ENCODE measurements at places on chromosomes 5 and 9.
A peak's percentile ranks its signal among the peaks of the same experiment; 100 is the strongest.

- peak; percentile 6 for DNase-seq
Observed at GRCh38 chr9:135342206-135343130, 137.1 kb upstream of the PPP1R26 start.

DNA sequence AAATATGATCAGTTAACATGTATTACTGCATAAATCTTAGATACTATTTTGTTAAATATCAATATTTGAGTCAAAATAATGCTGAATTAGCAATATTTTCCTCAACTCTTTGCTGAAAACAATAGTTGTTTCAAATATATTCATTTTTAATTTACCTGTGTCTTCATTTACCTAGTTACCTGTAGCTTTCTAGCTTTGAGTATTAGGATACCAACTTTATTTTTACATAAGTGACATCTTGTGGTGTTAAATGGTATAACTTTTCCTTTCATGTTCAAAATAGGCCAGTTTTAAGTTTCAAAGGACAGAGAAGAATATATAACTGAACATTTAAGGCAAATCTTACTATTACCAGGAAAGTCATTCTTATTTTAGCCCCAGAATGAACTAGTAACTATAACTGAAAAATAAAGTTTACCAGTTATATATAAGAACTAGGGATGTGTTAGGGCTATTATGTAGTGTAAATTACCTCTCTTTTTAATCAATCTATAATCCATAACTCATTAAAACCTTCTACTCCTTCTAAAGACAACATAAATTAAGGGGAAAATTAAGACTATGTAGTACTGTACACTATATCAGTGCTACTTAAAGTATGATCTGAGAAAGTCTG is 25.3 kb downstream of the AP3B1 start:
- DNase-seq, result no peak

GRCh38 chr5:89293810-89294209 is 410.8 kb upstream of the MEF2C start:
- DNase-seq, result no peak

- peak; percentile 24 for DNase-seq
Observed at GRCh38 chr9:71120501-71121247, 747 bp downstream of the TRPM3 start.

DNA sequence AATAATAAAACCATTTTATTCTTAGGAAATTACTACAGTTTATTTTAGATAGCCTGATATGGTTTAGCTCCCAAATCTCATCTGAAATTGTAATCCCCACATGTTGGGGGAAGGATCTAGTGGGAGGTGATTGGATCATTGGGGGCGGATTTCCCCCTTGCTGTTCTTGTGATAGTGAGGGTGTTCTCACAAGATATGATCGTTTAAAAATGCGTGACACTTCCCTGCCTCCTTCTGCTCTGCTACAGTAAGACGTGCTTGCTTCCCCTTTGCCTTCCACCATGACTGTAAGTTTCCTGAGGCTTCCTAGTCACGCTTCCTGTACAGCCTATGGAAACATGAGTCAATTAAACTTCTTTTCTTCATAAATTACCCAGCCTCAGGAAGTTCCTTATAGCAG is 122.4 kb upstream of the FGF10 start:
- DNase-seq, result no peak

GRCh38 chr9:117720066-117720465 is 15.9 kb downstream of the TLR4 start:
- DNase-seq, result no peak

DNA sequence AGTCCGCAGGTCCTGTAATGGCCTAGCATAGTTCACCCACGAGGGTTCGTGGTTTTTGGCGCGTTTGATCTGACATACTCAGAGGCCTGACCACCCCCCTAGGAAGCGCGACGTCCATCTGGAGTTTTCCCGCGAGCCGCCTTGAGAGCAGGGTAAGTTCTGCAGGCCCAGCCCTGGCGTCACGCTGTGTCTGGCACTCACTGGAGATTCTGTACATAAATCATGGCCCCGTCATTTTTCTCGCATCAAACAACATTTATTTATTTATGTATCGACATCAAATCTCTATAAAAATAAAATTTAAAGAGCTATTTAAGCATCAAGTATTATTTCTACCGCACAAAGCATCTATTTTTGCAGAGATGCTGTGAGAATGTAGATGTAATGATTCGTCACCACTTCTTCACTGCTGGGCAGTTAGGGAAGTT is 437 bp upstream of the TRIM41 start:
- DNase-seq, result no peak

DNA sequence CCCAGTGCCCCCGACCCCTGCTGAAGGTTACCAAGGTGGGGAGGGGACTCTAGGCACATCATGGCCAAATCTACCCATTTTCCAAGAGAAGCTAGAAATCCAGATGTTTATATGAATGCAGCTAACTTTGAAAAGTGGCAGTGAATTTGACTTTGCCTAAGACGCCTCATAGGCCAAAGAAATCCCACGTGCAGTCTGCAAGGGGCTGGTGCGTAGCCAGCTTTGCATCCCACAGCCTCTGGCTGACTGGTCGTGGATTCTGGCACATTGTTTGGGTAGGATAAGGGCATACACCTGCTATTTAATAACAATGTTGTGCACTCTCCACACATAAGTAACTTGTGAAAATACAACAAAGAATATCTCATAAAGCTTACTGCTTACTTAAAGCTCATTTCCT is 3.5 kb upstream of the GADD45G start:
- DNase-seq, result no peak

GRCh38 chr5:133393776-133394476 is 218.4 kb downstream of the FSTL4 start:
- DNase-seq, result no peak

DNA sequence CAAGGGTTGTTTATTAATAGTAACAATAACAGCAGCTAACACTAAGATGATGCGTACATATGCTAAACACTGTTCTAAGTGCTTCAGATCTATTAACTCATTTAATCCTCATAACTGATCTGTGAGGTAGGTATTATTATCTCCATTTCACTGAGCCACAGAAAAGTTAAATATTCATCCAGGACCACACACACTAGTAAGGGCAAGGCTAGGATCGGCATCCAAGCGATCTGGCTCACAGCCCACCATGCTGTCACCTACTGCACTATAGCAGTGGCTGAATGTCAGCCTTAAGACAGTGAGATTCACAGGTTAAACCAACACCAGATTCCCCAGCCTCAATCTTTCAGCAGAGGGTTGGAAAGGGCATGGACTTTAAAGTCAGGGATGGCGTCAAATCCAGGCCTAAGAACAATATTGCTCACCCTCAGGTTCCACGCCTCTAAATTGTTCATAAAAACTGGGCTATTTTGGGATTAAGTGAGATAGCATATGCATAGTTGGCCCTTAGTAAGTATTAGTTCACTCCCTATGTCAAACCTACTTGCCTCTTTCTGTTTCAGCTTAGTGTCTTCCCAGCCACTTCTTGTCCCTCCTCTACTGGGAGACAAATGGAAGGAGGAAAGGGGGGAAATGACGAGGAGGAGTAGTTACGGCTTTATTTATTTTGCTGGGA is 150.8 kb downstream of the MAPKAP1 start:
- no peak for DNase-seq

GRCh38 chr5:978693-979092 is 29.9 kb upstream of the NKD2 start:
- DNase-seq, result no peak

- peak; percentile 8 for DNase-seq
Observed at GRCh38 chr9:92730897-92731296, 33.7 kb downstream of the BICD2 start.

GRCh38 chr9:126436545-126437267 is 110.1 kb downstream of the MVB12B start:
- no peak for DNase-seq

DNA sequence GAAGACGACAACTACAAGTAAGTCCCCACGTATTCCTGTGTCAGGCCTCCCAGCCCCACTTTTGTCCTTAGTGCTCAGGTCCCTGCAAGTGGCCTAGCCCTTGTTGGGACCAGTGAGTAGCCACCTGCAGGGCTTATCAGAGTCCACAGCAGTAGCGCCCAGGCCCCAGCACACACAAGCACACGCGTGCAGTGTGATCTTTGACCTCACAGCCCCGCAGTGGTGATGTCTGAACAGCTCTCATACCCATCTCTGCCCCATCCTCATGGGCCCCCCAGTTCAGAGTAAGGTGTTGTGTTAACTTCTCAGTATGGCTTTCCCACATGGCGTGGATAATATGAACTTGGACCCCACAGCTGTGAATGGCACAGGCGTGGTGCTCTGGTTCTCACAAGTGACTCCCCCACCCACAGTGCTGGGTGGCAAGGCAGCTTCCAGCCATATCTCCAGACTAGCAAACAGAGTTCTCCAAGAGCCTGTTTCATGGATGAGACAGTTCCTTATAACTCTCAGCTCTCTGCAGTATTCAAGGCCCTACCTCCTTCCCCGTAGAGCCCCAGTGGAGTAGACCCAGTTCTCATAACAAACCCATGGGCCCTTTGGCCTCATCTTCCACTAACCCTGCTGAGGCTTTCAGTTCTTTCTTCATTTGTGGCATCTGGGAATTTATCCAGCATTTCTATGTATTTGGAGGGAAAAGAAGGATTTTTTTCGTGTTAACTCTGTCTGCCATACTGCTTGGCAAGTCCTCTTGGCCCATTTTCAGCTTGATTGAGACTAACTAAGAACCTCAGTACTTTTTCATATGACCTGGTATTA is 46.5 kb upstream of the ANGPTL2 start:
- DNase-seq, result no peak

DNA sequence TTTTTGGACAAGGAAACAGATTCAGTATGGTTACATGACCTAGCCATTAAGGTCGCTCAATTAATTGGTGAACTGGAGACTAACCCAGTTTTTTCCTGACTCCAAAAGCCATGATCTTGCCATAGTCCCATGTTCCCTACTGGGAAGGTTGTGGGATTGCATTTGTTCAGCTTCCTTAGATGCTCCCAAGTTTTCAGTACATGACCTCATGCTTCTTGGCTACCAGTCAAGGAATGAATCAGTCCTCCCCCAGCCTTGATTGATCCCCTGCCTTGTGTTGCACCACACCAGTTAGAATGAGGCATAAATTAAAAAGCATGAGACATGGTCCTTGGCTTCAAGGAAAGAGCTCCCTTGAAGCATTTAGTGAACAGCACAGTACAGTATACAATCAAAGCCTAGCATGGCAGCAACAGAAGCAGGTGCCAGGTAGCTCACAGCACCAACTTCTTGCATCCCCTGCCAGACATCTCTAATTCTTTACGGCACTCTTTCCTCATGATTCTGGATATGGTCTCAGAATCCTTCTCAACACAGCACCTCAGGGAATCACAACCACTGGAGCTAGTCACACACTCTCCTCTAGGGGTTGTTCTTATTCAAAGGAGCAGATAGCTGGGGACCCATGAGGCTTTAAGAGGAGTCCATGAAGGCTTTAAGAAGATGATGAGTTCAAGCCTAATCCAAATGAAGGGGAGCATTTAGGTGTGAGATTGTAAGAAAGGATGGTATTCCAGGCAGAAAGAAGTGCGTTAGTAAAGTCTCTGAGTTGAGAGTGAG is 295.5 kb upstream of the CLINT1 start:
- no peak for DNase-seq

DNA sequence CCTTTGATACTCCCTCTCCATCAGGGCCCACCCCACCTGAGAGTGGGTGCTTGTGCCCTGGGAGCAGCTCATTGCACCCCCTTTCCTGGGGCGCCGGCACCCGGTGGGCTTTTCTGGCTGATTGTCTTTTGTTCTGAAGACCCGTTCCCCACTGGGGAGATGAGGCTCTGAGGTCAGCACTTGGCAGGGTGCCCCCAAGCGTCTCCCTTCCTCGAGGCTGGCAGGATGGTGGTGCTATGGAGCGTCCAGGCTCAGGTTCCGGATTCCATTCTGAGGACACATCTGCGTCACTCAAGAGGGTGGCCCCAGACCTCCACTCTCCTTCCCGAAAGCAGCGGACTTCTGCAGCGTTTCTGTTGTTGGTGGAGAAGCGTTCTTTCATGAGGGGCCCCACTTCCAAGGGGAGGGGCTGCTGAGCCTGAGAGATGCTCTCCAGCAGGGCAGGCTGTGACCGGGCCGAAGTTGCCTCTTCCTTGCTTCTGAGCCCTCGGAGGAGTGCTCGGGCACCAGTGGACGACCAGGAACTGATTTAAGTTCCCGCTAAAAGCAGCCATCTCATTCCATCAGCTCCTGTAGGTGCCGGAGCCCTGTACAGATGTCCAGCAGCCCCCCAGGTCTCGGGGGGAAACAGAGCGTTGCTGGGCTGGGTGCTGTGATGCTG is 42.2 kb downstream of the COL5A1 start:
- DNase-seq, result no peak

DNA sequence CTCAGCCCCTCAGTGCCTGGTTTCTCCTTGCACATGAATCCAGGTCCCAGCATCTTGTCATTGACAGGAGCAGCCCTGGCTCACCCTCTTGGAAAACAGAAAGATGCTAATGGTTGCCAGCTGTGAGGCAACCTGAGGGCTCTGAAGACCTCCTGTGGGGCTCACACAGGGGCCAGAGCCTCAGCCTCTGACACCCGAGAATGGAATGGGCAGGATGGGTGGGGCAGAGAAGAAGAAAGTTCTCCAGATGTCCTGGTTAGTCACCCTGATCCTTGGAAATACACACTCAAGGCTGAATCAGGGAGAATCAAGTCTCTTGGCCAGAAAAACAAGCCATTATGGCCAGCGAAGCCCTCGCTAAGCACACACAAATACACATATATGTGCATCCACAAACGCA is 32.3 kb upstream of the SPATA31E1 start:
- no peak for DNase-seq

GRCh38 chr9:129505270-129505902 is 115.5 kb downstream of the C9orf50 start:
- no peak for DNase-seq

DNA sequence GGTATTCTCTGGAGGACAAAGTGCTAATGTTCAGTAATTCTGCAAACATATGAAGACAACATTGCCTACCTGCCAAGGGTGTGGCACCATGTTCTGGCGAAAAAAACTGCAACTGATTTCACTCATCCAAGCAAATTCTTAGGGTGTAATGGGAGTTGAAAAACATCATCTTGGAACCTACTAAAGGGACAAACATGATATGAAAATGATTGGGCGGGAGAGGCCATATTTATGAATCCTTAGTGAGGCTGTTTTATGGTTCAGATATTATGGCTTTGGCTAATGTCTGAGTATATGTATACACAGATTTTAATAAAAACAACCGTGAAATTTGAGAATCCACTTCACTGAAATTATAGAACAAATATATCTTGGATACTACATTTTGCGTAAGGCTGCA is 225.7 kb downstream of the ARL15 start:
- DNase-seq, result no peak

- no peak for DNase-seq
Observed at GRCh38 chr5:158471535-158471924, 612.6 kb upstream of the CLINT1 start.

DNA sequence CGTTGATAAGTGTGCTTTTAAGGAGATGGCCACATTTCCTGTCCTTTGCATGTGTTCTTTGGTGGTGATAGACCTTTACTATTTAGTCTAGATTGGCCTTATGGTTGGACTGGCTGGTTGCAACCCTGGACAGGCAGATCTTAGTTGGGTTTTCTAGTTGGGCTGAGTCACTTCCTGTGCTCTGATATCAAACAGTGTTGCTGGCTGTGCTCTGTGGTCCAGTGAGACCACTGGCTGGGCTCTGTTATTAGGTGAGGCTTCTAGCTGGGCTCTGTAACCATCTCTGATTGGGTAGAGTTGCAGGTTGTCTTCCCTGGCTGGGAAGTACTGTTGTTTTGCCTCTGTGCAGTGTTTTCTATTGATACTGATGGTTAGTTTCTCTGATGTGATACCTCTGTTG is 432.5 kb downstream of the LRRC70 start:
- no peak for DNase-seq

Measured in WTC11 (cell line).